ENCODE measurements at places on chromosomes 12 and 14. TPM values are rescaled to one million over a fixed set of nuclear protein-coding genes. Genes with fewer than 3 reads are reported as not detected.
A peak's percentile ranks its signal among the peaks of the same experiment; 100 is the strongest.

- peak; percentile 18 for DNase-seq
Measured at GRCh38 chr14:102917469-102918211, 4.8 kb upstream of the AMN start.

GON7 gene
- total RNA-seq, result 11.2 TPM

GRCh38 chr14:75341620-75342019 lies 63.0 kb downstream of the FOS start:
- no peak for DNase-seq

GRCh38 chr12:108792361-108793292 lies 61.3 kb upstream of the CORO1C start:
- no peak for DNase-seq

- no peak for DNase-seq
Measured at GRCh38 chr12:70994217-70994788, 73.8 kb upstream of the PTPRR start.

- DNase-seq, result peak; percentile 27
Measured at GRCh38 chr12:8687846-8688601, 9.8 kb upstream of the RIMKLB start.
